ENCODE measurements at places on chromosomes 4 and X. TPM values are rescaled to one million over a fixed set of nuclear protein-coding genes. Genes with fewer than 3 reads are reported as not detected.

The KIT gene
- 20.9 TPM for total RNA-seq

The PRIMPOL gene
- total RNA-seq = 17.4 TPM

The ITIH6 gene
- total RNA-seq = not detected

The PNMA3 gene
- 32.8 TPM for total RNA-seq

The CSTF2 gene
- 20.2 TPM for total RNA-seq

The RIPPLY1 gene
- total RNA-seq = not detected

The HTN3 gene
- not detected for total RNA-seq

All from progenitor cell of endocrine pancreas (in vitro differentiated cells).